ENCODE measurements at places on chromosomes 5 and 9.

GRCh38 chr5:175252234-175252805 is 191.7 kb downstream of the DRD1 start:
- DNase-seq: no peak

DNA sequence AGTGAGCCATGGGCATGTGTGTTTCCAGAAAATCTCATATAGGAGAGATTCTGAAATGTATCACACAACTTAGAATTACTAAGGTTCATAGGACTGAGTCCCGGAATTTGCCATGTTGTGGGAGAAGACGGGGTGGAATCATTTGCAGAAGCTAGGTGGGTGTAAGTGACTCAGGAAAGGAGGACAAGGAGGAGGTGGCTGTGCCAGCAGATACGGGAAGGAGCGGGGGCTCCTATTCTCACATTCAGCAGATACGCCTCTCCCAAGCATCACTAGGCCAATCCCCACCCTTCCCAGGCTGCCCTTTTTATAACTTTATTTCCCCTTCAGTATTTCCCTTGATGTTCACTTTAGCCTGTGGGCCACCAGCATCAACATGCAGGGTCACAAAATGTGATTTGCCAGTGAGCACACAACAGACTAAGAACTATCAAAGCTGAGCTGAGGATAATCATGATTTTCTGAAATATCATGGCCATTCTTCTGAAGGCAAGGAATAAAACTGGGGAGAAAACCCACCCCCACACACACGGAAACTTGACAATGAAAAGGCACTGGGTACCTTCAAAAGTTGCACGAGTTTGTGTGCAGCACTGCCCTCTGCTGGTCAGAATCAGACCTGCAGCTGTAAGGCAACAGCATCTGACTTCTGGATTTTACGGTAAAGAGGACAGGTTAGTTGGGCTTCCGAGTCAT is 133.2 kb downstream of the MTX3 start:
- no peak for DNase-seq

DNA sequence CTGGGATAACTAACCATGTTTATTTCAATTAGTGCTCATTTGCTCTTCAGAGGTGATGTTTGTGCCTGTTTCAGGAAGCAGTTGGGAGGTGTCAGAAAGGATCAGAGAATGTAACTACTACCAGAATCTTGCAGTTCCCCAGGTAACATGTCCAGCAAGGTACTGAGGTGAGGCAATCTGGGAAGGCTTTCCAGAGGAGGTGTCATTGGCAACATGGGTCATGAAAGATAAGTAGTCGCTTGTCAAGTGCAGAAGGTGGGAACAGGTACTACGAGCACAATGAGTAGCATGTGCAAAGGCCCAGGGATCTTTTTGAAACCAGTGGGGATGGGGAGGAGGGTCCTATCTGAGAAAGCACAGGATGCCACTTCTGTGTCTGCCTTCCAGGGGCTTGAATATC is 4.8 kb downstream of the SMIM23 start:
- no peak for DNase-seq

DNA sequence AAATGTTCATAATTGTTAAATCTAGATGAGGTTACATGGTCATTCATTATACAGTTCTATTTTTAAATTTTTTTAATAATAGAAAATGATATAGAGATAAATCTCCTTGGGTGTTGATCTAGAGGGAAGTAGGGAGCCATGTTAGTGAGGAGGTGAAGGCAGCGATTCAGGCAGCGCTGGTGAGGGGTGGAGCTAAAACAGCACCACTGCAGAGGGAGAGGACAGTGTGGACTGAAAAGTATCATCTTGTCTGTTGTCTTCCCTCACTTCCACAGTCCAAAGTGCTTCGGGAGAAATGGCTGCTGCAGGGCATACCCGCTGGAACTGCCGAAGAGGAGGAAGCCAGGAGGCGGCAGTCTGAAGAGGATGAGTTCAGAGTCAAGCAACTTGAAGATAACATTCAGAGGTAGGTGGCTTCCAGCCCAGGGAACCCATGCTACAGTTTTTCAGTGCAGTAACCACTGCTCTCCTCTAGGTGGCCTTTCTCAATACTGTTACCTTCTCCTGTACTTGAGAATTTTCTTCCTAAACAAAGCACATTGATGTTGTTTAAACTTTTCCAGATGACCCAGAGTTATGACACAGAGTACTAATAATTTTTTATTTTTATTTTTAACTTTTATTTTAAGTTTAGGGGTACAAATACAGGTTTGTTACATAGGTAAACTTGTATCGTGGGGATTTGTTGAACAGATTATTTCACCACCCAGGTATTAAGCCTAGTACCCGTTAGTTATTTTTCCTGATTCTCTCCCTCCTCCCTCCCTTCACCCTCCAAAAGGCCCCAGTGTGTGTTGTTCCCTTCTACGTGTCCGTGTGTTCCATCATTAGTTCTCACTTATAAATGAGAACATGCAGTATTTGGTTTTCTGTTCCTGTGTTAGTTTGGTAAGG is 100.5 kb downstream of the PALM2AKAP2 start:
- no peak for DNase-seq

DNA sequence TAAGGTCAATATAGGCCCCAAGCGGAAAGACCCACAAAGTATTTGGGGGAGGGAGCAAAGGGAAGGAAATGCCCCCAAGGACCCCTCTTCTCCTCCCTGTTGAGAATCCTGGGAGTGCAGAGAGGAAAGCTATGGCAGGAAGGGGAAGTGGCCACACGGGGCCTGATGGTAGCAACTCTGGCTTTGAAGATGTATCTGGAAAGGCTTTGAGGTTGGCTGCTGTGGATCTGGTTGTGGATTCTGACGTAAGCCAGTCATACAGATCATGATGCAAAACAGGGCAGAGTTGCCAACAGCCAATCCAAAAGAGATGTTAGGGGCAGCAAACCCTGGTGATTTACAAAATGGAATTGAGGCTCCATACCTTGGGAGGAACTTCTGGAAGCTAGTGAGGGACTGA is 108.8 kb downstream of the PRKACG start:
- no peak for DNase-seq

Measured in AG04450 (cell line).